ENCODE measurements at places on chromosomes 4 and X.
A peak's percentile ranks its signal among the peaks of the same experiment; 100 is the strongest.

GRCh38 chr4:138666366-138666765, 349.2 kb upstream of the NOCT start:
- no peak for DNase-seq

DNA sequence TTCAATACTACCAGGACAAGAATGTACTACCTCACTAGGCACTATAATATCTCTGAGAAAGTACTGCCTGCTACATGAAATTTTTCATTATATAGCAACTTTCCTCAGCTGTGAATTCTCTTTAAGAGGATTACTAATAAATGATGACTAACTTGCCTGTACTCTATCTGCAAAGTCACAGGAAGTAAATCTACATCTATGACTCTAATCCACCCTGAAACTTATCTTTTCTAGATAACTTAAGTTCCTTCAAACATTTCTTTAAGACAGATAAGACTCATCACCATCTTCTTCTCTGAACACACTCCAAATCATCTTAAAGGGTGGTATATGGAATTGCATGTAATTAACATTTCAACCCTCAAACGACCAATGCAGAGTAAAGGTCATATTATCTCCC, 28.8 kb downstream of the RPS6KA3 start:
- DNase-seq: peak; percentile 56

DNA sequence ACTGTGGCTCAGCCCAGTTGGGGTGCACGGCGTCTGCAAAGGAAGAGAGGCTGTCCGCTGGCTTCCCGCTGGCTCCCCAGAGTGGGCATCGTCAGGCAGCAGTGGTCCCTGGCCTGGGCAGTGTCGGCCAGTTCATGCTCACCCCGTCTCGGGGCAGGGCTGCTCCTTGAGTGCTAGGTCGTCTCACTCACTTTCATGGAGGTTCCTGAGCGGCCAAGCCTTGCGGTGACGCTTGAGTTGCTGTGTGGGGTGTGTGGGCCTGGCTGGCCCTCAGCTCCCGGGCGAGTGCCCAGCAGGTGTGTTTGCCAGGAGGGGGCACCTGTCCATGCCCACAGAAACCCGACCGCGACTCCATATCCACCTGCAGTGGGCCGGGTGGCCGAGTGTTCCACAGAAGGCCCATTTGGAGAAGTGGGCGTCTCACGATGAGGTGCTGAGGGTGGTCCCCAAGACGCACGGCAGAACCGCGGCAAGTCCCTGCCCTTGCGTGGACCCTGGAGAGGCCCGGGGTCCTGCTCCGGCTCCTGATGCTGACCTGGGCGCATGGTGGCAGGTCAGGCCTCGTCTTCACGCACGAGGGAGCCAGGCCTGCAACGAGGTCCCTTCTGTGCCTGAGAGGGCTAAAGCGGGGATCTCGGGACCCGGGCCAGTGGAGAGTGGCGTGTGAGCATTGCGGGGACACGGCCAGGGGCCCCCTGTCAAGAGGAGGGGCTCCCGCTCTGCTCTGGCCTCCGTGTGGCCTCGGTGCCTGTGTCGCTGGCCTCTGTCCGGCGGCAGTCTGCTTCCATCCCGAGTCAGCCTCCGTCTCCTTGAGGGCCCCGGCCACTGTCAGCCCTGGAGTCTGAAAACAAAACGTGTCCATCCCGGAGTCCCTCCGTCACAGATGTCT, 18.5 kb upstream of the UVSSA start:
- no peak for DNase-seq

- DNase-seq: no peak
These were observed 49.0 kb downstream of the PDHA1 start for GRCh38 chrX:19392703-19393102.

DNA sequence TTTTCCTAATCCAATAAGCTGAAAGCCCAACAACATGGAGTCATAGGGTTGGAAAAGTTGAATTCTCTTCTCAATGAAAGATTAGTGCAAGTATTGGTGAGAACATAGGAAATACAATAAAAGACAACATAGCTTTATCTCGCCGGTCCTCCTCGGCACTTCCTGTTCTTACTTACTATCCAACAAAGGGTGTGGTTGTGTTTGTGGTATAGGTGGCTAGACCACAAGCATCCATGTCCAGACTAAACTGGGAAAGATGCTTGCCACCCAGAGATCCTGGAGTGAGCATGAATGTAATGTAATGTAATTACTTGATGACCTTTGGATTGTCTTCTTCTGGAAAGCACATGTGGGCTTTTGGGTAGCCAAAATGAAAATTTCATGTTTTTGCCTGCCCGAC, 223.8 kb downstream of the CPE start:
- peak; percentile 7 for DNase-seq

- no peak for DNase-seq
These were observed 37.2 kb downstream of the BTC start for GRCh38 chr4:74757136-74757535.

DNA sequence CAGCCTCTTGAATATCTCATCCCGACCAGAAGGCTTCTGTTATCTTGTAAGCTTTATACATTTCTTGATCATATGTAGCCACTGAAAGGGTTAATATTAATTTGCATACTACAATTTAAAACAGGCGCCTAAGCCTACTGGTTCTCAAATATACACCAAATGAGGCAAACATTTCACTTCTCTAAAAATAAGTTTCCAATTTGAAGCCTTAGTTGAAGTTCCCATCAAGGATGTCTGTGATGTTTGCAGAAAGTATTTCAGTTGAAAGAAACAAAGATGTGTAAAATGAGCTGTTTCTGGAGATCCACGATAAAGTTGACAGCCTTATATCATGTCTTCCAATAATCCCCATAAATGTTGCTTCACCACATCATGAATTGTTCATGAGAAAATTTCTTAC, 70.6 kb downstream of the KIT start:
- DNase-seq: no peak

DNA sequence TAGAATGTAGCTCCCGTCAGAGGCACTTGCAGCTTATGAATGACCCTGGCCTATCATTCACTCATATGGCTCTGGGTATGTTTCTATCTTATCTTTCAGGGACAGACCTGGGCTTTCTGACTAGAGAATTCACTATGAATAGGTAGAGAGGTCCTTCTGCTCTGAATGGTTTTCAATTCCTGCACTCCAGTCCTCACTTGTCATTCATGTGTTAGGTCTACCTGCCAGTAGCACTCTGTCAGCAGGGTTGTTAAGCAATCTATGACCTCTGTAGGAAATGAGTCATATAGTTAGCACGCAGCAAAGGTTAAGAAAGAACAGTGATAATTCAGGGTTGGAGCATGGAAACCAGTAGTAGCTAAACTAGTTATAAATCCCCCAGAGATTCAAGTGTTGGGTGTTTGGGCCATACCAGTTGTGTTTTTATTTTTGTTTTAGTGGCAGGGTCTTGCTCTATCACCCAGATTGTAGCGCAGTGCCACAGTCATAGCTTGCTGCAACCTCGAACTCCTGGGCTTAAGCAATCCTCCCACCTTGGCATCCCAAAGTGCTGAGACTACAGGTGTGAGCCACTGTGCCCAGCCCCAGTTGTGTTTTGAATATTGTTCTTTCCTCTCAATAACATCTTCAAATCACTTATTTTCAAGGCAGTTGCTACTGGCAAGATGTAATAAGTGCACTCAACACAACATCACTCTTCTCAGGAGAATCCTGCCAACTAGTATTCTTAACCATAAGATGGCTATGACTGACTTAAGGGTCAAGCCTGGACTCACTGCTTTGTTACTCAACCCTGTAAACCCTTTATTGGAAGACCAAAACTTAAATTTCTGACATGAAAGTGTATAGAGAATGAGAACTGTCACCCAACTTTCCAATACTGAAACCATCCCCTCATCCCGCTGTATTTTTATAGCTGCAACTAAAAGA, 25.1 kb downstream of the ARL13A start:
- DNase-seq: peak; percentile 76

- no peak for DNase-seq
These were observed 98.2 kb upstream of the HHIP start for GRCh38 chr4:144547678-144548298.

DNA sequence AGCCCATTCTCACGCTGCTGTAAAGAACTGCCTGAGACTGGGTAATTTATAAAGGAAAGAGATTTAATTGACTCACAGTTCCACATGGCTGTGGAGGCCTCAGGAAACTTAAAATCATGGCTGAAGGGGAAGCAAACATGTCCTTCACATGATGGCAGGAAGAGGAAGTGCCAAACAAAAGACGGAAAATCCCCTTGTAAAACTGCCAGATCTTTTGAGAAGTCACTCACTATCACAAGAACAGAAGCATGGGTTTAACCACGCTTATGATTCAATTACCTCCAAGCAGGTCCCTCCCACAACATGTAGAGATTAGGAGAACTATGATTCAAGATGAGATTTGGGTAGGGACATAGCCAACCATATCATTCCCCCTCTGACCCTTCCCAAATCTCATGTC, 335.5 kb downstream of the IL15 start:
- DNase-seq: no peak

DNA sequence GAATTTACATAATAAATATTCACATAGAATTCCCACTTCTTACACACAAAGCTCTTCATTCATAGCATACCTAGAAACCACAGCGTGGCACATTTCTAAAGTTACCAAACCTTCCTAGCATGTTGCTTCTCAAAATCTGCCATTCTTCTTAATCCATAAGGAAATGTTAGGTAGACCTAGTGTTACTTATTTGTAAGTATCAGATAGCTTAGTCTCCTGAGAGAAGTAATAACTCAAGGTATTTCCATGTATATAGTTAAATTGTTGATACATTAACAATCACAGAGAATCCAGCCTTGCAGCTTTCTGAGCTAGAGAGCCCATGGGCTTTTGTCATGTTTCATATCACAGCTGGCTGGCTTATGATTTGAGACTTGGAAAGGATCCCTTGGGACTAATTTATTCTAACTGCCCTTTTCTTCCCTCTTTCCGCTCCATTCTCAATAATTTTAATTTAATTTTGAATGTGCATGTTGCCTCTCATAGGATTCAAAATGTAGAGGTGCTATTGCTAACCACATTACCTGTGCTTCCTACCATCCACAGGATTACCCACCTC, 17.6 kb downstream of the SH3RF1 start:
- DNase-seq: no peak

GRCh38 chr4:41887821-41888686, 47.2 kb upstream of the TMEM33 start:
- DNase-seq: no peak

- peak; percentile 56 for DNase-seq
These were observed 133.3 kb upstream of the MBNL3 start for GRCh38 chrX:132622130-132622529.

DNA sequence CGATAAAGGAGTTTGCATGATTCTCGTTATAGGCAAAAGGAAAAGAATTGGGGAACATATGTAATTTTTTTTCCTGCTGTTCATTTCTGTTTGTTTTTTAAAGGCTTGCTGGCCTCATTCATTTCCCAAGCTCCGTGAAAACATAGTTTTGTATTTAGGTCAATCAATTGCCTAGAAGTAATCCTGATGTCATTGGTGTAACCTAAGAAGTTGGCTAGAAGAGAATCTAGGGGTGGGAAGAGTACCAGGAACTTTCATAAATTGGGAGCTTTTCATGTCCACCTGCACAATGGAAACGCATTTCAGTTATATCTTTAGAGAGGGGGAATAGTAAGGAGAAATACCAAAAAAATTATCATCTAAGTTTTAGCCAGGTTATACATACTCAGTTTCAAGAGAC, 3.8 kb downstream of the RAPGEF2 start:
- DNase-seq: no peak

DNA sequence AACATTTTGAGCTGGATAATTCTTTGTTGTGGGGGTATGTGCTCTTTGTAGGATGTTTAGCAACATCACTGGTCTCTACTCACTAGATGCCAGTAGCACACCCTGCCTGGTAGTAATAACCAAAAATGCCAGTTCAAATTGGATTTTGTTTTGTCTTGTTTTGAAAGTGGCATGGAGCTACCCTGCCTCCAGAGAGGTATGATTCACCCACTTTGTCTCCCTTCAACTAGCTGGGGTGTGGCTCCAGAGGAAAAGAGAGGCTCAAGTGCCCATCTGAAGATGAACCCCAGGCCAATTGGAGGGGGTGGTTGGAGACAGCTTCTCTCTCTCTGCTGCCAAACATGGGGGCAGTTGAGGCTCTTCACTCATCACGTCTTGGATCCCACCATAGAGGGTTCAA, 34.5 kb downstream of the NIPAL1 start:
- DNase-seq: peak; percentile 15

DNA sequence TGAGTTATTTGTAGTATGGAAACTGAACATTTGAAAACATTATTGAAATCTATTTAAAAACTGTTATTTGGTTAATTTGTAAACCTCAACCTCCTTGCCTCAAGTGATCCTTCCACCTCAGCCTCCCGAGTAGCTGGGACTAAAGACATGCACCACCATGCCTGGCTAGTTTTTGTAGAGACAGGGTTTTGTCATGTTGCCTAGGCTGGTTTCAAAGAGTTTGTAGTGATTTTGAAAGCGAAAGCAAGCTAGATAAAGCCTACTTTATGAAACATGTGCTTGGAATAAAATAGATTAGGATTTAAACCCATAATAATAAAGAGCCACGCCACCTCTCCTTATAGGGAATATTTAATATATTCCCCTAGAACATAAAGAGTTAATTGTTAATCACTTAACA, 23.5 kb downstream of the ARSJ start:
- DNase-seq: no peak

- DNase-seq: no peak
These were observed 458.6 kb upstream of the NWD2 start for GRCh38 chr4:36785973-36786372.

DNA sequence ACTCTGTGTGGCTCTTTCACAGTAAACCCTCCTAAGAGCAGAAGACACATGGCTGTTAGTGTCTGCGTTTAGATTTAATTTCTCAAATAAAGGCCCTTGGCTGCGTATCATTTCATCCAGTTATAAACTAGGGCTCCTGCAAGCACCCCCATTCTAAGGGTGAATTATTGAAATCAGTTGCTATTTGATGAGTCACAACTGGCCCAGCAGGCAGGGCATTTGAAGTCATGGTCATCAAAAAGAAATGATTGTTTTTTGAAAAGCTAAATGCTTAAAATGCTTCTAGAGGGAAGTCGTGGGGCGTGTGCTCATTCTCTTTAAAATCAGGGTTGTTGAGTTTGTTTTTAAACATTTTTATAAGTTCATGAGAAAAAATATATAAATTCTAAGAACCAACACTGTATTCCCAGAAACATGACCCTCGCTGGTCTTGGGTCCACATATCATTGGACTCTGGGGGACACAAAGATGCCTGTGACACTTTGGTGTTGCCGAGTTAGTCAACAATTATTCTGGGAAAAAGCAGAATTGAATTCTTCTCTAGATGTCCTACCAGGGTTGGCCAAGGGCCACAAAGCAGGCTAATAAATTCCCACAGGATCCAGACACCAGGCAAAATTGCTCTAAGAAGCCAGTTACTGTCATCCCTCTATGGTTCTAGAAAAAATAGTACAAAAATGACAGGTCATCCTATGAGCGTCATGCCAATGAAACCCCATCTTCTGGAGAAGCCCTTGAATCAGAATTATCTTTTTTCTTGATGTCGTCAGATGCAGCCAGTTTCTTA, 99.5 kb upstream of the MYOZ2 start:
- no peak for DNase-seq
